ENCODE measurements at places on chromosomes 5 and 9.

DNA sequence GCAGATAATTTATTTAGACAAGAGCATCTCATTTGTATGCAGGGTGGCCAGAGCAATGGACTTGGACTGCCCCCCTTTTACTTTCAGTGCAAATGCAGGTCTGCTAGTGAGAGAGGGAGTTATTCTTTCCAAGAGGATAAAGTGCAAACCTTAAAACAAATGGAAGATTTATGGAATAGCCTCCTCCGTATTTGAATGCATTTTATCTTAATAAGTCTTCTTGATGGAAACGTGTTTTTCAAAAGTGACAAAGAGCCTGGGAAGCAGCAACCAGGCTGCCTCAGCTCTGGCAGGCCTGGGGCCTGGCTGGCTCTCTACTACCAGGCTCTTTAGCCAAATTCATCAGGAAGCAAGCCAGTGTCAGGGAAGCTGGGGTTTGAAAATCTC is 6.8 kb downstream of the NR2F1 start:
- no peak for DNase-seq

DNA sequence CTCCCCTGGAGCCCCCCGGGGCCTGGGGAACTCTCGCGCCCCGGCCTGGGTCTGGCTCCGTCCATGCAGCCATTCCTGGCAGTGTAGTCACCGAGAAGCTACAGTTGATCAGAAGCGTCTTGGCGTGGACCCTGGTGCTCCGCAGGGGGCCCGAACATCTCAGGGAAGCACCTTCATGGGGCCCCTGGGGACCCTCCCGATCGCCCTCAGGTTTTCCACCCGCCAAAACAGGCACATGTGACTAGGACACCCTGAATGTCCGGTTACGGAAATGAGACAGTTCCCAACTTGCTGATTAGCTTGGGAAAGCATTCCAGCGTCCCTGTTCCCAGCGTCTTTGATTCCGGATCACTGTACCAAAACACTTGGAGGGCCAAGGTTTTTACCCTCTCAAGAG is 472 bp downstream of the FBXO4 start:
- no peak for DNase-seq

DNA sequence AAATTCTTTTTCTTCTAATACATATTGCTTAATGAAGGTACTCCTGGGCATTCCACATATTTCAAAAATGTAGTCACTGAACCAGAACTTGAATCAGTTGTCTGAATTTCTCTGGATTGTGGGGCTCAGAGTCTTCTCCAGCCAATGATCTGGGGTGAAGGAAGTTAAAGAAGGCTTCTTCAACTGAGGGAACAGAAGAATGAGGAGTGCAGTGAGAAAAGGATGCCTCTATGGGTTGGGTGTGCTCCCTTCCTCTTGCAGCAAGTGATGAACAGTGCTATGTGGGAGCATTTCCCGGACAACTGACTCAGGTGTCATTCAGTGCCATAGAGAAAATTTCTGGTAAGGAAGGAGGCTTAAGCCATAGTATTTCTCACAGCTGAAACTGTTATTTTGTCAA is 7.9 kb downstream of the LNPEP start:
- no peak for DNase-seq

DNA sequence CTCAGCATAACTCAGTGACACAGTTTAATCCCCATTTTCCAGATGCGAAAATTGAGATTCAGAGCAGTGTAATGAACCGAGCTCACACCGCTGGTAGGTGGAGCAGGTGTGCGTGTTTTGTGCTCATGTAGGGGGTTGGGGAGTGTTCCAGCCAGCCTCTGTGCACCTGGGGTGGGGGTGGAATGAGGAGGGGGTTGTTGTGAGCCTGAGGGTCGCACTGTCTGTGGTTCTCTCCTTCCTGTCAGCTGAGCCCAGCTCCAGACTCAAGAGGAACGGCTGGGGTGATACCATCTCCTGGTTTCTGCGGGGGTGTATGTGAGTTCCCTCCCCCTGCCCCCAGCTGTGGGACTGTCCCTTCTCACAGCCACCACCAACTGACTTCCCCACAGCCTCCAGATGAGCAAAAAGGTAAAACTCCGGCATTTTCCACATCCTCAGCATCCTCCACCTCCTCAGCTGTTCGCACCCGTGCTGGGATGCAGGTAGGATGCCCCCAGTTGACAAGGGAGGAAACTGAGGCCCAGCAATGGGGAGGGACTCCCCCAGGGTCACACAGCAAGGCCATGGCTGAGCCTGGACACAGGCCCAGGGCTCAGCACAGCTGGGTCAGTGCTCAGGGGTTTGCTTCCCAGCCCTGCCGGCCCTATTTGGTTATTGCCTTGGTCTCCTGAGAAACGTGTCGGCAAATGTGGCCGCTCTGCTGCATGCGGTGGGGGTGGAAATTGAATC is 2.1 kb downstream of the SH2D3C start:
- DNase-seq: peak; percentile 64

- no peak for DNase-seq
Observed at GRCh38 chr5:120518581-120518980, 54.5 kb downstream of the PRR16 start.
